Kidney (tissue), 22 donors: ENCODE measurements at places on chromosomes 7 and 10. TPM values are rescaled to one million over a fixed set of nuclear protein-coding genes. Genes with fewer than 3 reads are reported as not detected.
A peak's percentile ranks its signal among the peaks of the same experiment; 100 is the strongest.

The TEX36 gene
- not detected for total RNA-seq

DNA sequence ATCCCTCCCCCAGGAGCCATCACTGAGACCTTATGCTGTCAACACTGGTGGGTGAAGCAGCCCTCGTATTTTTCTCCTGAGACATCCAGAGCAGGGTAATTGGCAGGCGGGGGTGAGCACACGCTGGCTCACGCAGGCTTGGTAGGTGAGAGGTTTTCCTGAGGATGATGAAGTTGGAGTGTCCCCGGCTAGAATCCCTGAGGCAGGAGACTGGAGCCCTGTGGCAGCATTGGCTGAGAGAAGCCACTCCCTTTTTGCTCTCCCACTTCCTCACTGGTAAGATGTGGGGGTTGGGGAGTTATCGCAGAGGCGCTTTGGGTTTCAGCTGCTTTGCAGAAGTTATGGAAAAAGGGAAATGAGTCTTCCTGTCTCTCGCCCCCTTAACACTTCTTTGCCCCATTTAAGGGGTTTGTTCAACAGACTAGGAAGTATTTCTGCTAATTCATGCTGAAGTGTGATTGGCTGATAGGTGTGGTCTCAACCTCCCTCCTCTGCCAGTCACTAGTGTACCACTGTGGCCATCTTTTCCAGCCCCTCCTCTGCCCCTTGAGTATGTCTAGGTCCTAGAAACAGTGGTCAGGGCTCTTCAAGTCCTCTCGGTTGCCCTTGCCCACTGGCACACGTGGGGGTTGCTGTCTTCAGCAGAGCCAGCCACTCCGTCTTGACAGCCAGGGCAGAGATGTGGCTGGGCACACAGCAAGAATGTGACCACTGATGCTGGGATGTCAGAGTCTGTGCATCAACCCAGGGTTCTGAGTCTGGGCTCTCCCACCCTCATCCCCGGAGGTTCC, 5.7 kb downstream of the ARPC1B start:
- H3K27ac ChIP-seq, result peak overlapping the region; percentile 72
- H3K4me1 ChIP-seq, result no peaks in the 10 kb centered on the region
- H3K36me3 ChIP-seq, result no peaks in the 10 kb centered on the region
- DNase-seq, result no peak

The ELFN1 gene
- 3.8 TPM for total RNA-seq

The HOXA1 gene
- total RNA-seq, result 2.4 TPM
